Islet precursor cell (in vitro differentiated cells): ENCODE measurements at places on chromosomes 6 and 20.

- DNase-seq = peak; percentile 71
Observed at GRCh38 chr6:56714982-56715456, 72.3 kb upstream of the DST start.

DNA sequence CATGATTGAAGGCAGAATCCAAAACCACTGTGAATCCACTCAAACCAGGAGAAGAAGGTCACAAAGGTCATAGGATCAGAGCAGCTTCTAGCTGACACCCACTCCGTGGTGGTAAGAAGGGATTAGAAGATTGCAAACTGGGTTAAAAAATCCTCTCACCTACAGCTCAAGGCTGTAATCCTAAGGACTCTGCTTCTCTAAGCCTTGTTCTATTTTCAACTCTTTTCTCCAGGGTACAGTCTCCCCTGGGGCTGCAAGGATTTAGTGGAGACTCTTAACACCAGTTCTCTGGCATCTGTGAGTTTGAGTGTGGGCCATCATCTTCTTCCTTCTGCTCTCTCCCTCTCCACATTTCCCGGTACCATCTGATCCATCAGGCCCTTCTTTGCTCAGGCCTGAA is at the start of gene GUCA1A:
Gene GUCA1A, plus strand, starts transcription at position 264 of the 400 bp plus-strand sequence. CDS start 250 bp downstream, outside the sequence.
- no peak for DNase-seq

- no peak for DNase-seq
Observed at GRCh38 chr6:119319694-119320093, 29.9 kb downstream of the MAN1A1 start.

- DNase-seq = no peak
Observed at GRCh38 chr6:32637219-32637880, at the start of gene HLA-DQA1. Gene HLA-DQA1 (plus strand): TSS chr6:32637406. CDS start chr6:32637459, 53 bp downstream.

DNA sequence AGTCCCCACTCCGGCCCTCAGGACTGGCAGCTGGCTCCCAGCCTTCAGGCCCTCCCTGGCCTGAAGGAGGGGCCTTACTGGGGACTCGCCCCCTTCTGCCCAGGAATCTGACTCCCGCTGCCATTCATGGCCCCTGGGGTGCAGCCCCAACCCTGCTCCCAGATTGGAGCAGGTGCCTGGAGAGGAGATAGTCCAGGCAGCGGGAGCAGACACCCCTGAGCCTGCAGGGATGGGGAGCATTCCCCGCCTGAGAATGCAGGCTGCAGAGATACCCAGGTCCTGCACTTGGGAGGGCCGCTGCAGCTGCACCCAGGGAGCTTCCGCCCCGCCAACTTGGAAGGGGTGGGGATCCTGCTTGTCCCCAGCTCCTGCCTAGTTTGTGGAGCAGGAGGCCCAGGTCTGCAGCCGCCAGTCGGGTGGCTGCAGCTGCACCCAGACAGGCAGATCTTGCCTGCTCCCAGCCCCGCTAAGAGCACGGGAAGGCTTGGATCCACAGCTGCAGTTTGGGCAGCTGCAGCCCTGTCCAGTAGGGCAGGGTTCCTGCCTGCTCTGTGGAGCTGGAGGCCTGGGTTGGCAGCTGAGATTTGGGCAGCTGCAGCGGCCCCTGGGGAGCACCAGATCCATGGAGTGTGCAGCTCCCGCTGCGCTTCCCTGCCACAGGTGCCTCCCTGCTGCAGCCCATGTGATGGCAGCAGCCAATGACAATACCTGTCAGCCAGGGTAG is 5.2 kb downstream of the GTSF1L start:
- DNase-seq = peak; percentile 46

- peak; percentile 98 for DNase-seq
Observed at GRCh38 chr6:27251112-27251605, 3.7 kb downstream of the PRSS16 start.

- DNase-seq = no peak
Observed at GRCh38 chr6:96604420-96604819, 41.5 kb downstream of the FHL5 start.

DNA sequence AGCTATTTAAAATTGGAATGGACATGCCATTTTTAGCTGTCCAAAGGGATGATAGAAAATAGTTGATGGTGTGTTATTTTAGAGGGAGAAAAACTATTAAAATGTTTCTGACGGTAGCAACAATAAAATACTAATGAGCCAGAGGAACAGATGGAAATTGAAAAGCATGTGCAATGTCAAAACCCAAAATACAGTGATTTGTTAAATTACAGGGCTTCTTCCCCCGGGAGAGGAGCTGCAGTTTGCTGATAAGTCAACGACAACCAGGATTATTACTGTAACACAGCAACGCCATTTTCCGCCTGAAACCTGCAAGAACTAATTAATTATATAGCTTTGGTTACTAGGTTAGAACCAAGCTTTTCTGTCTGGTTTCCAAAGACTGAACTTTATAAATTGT is 179.6 kb upstream of the SPTLC3 start:
- DNase-seq = no peak

DNA sequence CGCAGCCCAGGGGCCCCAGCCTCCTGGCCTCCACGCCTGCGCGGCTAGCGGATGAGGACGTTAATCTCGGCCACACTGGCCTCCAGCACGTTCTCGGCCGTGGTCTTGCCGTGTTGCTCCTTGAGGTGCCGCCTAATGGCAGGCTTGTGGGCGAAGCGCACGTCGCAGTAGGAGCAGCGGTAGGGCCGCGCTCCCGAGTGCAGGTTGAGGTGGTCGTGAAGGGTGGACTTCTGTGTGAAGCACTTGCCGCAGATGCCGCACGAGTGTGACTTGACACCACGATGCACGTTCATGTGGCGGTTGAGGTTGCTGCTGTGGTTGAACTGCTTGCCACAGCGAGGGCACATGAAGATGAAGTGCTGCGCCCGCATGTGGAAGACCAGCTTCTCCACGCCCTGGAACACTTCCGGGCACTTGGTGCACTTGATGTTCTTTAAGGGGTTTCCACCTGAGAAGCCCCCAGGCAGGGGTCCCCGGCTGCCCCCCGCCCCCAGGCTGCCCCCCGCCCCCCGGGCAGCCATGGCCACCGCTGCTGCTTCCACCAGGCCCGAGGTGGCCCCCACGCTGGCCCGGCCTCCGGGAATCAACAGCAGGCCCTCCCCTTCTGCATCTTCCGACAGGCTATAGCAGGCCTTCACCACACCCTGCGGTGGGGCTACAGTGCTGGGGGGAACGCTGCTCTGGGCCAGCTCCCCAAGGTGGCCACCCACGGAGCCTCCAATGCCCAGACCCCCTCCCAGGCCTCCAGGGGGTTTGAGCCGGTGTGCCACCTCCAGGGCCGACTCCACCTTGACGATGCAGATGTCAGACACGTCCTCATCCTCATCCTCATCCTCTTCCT is 1.8 kb downstream of the ZBTB12 start:
- DNase-seq = no peak

DNA sequence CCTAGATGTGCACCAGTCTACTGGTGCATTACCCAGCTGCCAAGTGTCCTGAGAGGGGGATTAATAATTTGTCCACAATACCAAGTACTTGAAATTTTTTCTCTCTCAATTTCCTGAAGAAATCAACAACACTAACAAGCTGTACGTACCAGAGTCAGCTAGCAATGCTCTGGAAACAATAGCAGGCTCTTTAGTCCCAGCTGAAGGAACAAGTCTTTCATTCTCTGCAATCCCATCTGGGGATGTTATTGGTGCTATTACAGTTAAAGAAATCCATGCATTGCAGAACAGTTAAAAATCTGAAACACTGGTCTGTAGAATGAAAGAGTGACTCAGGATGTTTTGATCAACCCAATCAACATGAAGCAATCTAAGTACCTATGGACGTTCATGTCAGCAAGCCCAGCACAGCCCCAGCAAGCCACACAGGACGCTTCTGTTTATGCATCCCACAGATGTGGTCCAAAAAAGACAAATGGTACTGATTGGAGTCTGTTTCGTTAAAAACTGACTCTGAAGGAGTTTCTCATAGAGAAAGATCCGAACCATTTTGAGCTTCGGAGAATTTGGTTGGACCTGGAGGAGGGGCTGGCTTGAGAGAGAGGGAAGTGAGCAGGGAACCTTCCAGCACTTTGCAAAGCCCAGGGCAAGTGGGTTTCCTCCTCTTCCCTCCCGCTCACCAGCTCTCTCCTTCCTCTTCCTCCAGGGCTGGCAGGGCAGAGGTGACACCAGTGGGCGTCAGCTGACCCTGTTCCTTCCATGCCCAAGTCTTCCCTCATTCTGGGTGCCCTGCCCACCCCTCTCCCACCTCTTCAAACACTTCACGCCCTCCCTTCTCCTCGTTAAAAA is 11.9 kb downstream of the PRR18 start:
- DNase-seq = no peak

GRCh38 chr6:34237722-34238584 is 1.3 kb downstream of the HMGA1 start:
- DNase-seq = peak; percentile 73

DNA sequence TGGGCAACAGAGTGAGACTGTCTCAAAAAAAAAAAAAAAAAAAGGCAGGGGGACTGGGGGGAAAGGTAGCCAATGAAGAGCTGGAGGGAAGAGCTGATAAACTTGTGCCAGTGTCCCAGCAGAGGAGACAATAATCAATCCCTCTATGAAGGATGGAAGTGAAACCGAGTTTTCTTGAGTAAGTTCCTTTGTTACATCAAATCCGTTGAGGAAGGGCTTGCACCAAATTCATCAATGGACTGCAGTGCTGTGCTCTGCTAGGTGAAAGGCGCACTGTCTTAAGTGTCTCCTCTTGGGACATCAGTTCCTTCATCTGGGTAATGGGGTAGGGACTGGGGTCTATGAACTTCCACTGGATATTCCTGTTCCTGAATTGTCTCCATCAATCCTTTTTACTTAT is 3.0 kb upstream of the CRIP3 start:
- DNase-seq = no peak

DNA sequence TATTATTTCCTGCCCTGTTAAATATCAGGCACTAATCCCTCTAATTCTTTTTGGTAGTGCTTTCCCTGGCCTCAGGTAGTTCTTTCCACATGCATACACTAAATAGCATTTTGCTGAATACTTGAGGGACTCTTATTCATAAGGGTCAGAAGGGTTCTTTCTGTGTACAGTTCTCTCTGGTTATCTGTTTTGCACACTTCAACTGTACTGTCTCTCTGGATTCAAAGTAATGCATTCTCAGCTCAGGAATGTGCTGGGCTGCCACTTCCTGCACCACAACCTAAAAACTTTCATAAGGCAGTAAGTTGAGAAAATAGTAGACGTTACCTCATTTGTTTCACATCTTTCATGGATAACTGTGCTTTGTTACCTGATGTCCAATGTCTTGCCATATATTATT is 32.1 kb downstream of the C6orf141 start:
- DNase-seq = no peak

DNA sequence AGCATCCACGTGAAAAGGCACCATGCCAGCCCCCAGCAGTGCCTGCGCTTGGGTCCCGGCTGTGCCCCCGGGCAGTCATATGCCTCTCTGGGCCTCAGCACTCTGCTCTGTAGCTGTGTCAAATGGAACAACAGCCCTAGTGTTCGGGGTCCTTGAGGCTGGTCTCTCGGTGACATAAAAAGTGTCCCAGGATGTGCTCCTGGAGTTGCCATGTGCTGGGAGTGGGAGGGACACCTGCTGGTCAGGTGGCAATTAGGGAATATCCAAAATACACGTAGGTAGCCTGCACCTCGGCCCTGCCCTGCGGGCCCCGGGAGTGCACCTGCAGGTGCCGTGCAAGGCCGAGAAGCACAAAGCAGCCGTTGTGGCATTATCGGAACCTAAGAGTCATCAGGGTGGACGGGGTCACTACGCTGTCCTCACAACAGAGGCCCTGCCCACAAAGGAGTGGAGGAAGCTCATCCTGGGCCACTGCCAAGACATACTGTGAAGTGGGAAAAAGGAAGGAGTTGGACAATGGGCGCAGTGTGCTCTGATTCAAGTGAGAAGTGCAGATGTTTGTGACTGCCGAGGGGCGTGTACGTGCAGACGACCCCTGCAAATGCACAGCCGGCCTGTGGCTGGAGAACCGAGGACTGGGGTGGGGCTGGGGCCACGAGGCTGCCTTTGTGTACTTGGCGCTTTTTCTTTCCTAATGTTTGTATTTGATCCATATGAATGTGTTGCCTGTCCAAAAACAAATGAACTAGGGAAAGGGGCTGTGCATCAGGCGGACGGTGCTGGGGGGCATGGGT is 24.6 kb downstream of the SLCO4A1 start:
- DNase-seq = no peak

- DNase-seq = no peak
Observed at GRCh38 chr6:144758602-144759001, 473.5 kb downstream of the UTRN start.

DNA sequence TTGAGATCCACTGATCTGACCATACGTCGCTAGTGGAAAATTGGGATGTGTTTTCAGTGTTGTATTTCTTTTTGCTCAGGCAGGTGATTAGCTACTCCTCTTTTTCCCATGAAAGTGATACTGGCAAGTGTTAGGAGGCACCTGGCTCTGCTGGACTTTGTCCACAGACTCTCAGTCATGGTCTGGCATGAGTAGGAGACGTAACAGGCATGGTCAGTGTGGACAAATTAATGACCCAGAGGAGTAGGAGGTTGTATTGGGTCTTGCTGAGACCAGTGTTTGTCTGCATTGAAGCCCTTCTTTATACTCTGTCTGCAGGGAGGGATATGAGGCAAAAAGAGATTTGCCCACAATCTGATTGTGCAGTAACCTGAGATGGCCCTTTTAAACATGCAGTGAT is 178.7 kb downstream of the DTNBP1 start:
- DNase-seq = peak; percentile 42

GRCh38 chr6:156773476-156773875 is 3.7 kb upstream of the ARID1B start:
- no peak for DNase-seq

DNA sequence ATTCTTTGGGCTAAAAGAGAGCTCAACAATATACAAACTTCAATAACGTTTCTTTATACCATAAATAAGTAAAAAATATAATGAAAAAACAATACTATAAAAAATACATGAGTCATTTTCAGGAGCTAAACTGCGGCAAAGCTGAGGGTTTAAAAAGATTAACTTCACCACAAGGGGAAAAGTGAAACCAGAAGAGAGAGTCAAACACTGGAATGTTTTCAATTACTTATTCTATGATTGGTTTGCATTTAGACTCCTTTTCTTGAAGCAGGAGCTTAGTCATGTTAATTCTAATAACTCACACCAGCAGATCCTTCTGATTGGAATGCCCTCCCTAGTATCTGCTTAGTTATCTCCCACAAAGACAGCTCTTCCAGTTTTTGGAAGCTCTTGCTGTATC is 627.3 kb downstream of the UTRN start:
- no peak for DNase-seq

GRCh38 chr20:38139977-38140753 is 24.9 kb downstream of the TGM2 start:
- DNase-seq = peak; percentile 62
